ENCODE measurements at places on chromosomes 7 and 10.
A peak's percentile ranks its signal among the peaks of the same experiment; 100 is the strongest.

DNA sequence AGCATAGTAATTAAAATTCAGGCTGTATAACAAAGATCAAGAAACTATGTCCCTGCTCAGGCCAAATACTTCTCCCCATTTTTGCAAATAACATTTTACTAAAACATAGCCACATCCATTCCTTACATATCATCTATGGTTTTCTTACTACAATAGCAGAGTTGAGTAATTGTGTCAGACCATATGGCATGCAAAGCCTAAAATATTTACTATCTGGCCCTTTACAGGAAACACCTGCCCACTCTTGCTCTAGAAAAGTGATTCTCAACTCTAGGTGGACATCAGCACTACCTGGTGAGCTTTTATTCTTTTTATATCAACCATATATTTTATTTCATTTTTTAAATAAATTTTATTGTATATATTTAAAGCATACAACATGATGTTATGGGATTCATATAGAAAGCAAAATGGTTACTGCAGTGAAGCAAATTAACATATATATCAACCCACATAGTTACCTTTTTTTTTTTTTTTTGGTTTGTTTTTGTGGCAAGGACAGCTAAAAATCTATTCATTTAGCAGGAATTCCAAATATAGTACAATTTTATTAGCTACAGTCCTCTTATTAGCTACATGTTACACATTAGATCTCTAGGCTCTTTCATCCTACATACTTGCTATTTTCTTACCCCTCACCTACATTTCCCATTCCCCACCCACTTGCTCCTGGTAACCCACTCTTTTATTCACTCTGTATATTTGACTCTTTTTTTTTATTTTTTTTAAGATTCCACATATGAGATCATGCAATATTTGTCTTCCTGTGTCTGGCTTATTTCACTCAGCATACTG is 19.6 kb downstream of the ABI1 start:
- no peak for DNase-seq

DNA sequence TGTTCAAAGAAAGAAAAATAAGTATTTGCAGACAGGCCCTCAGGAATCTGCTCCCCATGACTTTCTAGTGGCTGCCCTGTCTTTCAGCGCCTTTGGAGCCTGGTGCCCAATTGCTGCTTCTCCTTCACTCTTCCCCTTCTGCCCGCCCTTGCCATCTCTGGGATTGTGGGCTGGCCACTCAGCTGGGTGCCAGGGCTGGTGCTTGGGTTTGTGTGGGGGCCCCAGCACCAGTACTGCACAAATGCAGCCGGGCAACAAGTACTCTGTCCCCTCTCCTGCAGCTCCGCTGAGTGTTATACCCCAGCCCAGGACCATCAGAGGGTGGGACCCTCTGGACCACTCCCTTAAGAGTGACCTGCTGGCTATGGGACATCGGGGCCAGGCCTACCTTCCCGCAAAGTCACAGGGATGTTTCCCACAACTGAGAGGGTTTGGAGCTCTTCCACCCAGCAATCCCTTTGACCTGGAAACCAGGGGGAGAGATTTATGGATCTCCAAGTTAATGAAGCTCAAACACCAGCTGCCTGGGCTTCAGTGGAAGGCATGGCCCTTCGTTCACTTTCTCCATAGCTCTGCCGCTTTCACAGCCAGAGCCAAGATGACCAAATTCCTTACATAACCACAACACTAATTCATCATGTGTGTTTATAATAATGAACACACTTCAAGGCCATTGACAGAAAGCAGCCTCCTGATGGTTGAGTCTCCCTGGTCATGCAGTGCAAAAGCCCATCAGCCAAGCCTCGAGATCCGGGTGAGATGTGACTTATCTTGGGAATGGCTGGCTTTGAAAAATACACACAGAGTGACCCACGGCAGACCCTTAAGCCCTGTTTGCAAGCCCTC is 313.9 kb upstream of the ZNF32 start:
- DNase-seq = no peak

GRCh38 chr7:138429577-138430250 is 30.3 kb upstream of the TRIM24 start:
- no peak for DNase-seq

GRCh38 chr10:114356751-114357514 is 47.4 kb downstream of the AFAP1L2 start:
- no peak for DNase-seq

DNA sequence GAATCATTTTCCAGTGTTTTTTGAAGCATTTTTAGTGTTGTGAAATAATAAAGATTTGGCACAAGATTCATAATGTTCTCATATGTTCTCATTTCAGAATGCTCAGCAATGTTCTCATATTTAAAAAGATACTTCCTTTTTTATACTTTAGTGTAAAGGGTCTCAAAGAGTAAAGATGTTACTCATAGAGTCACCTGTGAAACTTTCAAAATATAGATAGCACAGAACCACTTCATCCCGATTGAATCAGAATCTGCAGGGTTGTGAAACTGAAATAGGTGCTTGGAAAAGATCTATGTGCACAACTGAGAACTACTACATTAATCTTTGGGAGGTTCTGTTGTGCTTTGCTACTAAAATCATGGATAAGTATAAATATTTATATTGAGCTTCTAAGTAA is 144.7 kb downstream of the MDFIC start:
- no peak for DNase-seq

- no peak for DNase-seq
Measured at GRCh38 chr7:2821842-2822507, 22.1 kb downstream of the GNA12 start.

DNA sequence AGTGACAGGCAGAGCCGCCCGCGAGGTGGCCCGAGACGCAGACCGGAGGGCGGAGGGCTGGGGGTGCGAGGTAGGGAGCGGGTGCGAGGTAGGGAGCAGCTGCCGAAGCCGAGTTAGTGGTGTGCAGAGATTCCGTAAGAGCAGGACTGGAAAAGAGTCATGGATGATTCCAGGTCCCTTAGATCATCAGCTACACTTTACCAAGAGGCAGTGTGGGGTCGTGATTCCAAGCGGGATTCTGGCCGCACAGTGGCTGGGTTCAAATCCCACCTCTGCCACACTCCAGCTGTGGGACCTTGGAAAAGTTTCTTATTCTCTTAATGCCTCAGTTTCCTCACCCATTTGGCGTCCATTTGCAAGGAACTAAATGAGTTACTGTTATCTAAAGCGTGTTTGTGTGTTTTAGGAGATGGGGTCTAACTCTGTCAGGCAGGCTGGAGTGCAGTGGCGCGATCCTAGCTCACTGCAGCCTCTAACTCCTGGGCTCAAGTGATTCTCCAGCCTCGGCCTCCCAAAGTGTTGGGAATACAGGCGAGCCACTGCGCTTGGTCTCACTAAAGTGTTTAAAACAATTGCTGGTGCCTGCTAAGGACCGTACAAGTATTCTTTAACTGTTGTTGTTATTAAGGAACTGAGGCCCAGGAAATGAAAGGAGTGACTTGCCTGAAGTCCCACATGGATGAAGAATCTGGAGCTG is 1.1 kb downstream of the NDUFB2 start:
- DNase-seq = no peak

DNA sequence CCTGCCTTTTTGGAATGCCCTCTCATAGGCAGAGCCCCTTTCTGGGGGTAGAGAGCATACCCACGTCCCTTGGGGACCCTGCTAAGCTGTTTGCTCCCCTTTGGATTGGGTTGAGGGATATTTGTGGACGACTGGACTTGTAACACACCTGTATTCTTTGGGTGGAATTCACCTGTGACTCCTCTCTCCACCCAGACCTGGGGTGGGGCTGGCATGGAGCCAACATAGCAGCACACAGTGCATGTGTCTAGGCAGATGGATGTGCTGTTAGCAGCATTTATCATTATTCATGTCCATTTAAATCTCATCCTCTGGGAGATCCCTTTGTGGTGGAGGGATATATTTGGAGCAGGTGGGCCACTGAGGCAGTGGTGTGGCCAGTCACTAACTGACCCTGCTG is 51.0 kb downstream of the CDH23 start:
- no peak for DNase-seq

GRCh38 chr10:56178210-56178609 is 182.8 kb downstream of the ZWINT start:
- DNase-seq = no peak

- DNase-seq = no peak
Measured at GRCh38 chr10:90227786-90228185, 526.4 kb downstream of the KIF20B start.

DNA sequence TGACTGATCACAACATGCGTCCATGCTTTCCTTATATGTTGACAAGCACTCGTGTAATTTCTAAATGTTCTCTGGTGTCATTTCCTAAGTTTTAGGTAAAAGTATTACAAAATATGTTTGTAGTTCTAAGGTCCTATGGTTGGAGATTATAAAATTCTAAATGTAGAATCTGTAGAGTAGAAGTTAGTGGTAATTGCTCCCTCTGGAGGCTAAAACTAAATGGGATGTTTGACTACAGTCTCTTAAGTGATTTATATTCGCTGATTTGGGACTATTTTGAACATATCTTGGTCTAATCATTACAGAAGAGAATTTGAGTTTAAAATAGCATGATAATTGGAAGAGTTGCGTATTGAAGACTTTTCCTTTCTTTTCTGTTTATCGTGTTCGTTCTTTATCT is 74.1 kb downstream of the ZMYND11 start:
- no peak for DNase-seq

GRCh38 chr10:14652067-14652466 is 122.6 kb downstream of the FAM107B start:
- no peak for DNase-seq

- no peak for DNase-seq
Measured at GRCh38 chr7:142569851-142570250, 179.4 kb upstream of the PRSS1 start.

GRCh38 chr7:88115258-88115796 is 104.5 kb downstream of the SRI start:
- DNase-seq = no peak

DNA sequence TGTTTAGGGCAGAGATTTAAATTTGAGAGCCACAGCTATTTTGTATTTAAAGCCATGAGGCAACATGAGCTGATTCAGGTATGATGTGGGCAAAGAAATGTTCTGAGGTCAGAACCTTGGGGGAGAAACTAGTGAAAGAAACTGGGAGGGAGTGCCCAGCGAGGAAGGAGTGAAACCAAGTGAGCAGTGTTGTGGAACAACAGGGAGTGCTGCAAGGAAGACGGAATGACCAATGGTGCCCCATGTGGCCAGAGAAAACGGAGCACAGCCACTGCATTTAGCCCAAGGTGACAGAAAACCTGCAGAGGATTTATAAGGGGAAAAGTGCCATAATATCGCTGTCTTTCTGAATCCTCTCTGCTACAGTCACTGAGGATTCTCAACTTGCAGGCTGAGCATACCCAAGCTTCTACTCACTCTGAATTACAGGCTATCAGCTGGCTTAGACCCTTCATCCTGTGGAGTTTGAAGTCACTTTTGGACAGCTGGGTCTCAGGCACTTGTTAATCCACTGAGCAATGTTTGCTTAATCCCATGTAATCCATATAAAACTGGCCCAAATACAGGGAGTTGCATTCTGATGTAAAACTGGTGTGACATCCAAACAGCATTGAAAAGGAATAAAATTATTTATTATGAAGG is 777.3 kb downstream of the CCSER2 start:
- peak; percentile 4 for DNase-seq
